GDM1 (cell line): ENCODE measurements at places on chromosomes 11 and 22.

- no peak for DNase-seq
Observed at GRCh38 chr11:16986434-16987204, 27.6 kb downstream of the PLEKHA7 start.

DNA sequence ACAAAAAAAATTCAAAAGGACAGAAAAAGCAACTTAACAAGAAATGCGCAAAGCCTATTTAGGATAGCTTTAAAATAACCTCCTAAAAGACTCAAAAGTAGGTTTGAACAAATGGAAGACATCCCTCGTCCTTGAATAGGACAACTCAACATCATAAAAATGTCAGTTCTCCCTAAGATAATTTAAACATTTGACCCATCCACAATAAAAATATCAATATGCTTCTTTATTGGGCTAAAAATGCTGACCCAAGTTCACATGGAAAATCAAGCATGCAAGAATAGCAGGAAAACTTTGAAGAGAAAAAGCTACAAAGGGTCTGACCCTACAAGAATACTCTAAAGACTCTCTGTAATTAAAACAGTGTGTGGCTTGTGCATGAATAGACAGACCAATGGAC lies 12.1 kb upstream of the KCTD17 start:
- no peak for DNase-seq

- DNase-seq, result no peak
Observed at GRCh38 chr11:70747285-70747684, 349.0 kb downstream of the CTTN start.

DNA sequence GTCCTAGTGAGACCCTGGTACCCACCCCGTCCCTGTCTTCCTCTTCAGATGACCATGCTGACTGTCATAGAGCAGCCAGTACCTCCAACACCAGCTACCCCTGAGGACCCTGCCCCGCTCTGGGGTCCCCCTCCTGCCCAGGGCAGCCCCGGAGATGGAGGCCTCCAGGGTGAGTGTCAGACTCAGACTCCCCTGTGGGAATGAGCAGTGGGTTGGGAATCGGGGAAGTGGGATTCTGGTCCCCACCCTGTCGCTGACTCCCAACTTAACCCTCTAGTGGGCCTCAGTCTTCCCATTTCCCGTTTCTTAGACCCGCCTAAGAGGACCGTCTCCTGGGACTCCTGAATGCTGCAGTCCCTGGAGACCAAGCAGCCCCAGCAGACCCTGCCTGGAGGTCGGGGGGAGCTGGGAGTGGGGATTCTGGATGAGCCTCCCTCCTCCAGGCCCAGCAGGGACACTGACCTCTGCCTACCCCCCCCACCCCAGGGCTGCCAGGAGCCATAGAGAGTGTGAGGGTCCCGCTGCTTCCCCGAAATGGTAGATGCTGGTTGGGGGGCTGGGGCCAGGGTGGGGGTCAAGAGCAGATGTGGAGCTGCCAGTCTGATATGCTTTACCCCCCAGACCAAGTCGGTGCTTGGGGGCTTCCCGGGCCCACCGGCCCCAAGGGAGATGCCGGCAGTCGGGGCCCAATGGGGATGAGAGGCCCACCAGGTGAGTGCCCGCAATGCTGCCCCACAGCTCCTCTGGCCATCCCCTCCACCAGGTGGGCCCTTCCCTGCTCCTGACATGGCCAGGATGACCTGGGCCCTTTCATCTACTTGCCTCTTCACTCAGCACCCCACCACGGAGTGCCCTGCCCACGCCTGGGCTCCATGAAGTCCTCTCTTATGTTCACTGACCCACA lies 25.5 kb downstream of the EMID1 start:
- no peak for DNase-seq

- DNase-seq, result no peak
Observed at GRCh38 chr11:98099371-98099770, 921.4 kb upstream of the CNTN5 start.

GRCh38 chr22:43001271-43002201 lies 13.4 kb downstream of the PACSIN2 start:
- DNase-seq, result no peak

GRCh38 chr11:111601636-111601978 lies 642 bp upstream of the SIK2 start:
- DNase-seq, result no peak

- no peak for DNase-seq
Observed at GRCh38 chr11:133040289-133040900, 491.9 kb downstream of the OPCML start.

DNA sequence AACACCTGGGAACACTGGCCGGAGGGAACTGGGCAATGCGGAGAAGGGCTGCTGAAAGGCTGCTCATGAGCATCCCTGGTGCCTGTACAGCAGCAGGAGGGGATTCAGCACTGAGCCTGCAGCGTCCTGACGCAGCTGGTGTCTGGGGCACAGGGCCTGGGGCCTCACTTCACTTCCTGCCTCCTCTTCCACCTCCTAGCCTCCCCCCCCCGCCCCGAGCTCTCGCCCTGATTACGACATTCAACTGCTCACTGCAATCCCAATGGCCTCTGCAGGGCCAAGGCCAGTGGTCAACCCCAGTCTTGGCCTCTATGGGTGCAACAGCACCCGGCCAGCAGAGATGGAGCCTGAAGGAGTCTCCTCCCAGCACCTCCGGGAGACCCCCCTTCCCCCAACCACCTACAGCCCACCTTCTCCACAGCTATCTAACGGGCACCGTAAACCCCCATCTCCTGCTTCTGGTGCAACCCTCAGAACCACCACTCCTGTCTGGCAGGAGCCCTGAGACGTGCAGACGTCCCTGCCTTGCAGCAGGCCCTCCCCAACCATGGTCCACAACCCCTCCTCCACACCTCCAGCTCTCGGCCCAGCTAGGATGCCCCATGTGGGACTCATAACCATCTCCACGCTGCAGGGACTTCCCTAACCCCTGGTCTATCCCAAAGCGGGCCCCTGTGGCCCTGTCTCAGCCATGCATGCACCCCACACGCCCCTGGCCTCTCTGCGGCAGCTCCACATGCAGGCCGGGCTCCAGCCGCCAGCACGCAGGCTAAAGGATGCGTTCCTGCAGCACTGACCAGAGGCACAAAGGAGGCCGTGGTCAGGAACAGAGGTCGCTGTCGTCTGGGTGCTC lies 38.2 kb downstream of the BRD1 start:
- DNase-seq, result no peak

DNA sequence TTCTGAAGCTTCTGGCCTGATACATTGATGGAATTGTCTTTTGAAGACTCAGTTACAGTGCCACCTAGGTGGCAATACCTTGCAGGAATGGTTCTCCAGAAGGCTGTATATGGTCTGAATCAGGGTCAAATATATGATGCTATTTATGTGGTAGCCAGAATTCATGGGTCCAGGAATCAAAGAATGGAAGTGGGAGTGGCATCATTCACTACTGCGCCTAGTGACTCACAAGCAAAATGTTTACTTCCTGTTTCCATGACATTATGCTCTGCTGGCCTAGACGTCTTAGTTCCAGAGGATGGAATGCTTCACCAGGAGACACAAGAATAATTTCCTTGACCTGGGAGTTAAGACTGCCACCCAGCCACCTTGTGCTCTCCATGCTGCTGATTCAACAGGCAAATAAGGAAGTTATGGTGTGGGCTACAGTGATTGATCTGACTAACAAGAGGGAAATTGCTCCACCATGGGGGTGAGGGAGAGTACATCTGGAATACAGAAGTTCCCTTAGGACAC lies 491.8 kb downstream of the ETS1 start:
- no peak for DNase-seq

- no peak for DNase-seq
Observed at GRCh38 chr11:104005234-104005855, 31.1 kb upstream of the DDI1 start.

DNA sequence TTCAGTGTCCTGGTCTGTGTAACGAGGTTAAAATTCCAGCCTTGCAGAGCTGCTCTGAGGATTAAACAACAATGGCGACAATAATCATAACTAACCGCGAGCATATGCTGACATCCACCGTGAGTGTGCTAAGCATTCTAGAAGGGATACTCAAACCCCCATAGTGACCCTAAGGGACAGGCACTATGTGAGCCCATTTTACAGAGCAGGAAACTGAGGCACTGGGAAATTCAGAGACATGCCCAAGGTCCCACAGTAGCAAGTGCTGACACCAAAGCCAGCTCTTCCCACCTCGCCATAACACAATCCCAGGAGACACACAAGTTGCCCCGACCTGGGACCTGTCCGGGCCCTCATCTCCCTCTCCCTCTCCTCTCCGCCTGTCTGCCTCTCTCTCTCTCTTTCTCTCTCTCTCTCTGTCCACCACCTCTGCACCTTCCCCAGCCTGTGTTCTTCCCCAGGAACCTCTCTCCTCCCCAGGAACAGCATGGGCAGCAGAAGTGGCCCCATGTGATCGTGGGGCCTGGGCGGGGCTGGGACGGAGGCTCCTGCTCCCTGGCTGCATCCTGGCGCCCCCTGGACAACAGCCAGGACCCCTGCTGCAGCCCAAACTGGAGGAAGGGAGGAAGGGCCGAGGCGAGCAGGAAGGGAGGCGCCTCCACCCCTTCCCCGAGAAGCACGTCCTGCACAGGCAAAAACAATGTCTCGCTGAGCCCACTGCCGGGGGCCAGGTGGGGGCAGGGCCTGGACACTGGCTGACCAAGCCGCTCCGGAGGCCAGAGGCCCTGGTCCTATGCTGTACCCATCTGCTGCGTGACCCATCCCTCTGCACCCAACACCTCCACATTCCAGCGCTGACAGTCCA lies 14.8 kb upstream of the MFNG start:
- no peak for DNase-seq

GRCh38 chr22:38570779-38571364 lies 889 bp upstream of the DMC1 start:
- no peak for DNase-seq

- no peak for DNase-seq
Observed at GRCh38 chr22:19992481-19992911, 24.1 kb downstream of the ARVCF start.

DNA sequence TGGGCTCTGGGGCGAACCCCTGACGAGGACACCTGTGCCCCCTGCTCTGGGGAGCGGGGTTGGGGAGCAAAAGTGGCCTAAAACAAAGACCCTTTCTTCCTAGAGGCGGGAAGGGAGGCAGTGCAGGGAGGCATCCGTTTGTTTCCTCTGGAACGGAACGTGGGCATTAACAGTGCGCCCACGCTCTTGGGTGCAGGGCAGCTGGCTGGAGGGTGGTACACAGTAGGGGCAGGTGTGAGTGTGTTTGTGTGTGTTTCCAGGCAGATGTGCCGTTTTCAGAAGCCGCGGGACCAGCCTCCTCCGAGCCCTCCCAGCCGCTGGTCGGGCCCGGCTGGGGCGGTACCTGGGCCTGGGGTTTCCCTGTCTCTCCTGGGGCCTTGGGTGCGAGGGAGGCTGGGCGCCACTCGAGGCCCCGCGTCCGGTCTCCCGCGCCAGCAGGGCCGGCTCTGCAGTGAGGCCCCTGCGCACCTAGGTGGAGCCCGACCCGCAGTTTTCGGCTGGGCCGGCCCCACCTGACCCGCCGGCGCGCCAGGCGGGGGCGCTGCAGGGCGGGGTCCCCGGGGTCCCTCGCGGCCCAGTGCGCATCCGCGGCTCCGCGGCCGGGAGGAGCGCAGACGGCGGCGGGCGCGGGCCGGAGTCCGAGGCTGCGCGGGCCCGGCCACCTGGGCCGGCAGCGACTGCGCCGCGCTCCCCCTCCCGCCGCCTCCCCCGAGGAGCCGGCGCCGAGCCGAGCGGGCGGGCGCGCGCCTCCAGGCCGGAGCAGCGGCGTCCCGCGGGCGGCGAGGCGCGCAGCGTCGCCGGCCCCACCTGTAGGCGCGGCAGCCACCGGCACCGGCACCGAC lies 1252.7 kb downstream of the BRD1 start:
- no peak for DNase-seq

- DNase-seq, result no peak
Observed at GRCh38 chr11:110082899-110083298, 10.3 kb upstream of the ZC3H12C start.

DNA sequence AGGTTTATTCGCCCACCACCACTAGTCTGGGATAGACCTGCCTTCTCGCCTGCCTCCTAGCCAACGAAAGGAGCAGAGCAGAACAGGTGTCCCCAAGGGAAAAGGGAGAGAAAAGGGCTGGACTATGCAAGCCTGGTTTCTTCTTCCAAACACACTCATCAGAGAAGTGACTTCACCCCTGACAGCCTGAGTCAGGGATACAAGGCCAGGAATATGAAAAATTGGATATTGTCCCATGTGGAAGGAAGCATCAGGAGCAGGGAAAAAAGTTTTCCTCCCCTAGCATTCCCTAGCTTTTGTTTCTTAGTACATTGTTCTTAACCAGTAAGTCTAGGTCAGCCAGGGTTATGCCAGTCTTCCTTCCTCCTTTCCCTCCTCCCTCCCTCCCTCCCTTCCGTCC lies 56.9 kb upstream of the TNRC6B start:
- no peak for DNase-seq

DNA sequence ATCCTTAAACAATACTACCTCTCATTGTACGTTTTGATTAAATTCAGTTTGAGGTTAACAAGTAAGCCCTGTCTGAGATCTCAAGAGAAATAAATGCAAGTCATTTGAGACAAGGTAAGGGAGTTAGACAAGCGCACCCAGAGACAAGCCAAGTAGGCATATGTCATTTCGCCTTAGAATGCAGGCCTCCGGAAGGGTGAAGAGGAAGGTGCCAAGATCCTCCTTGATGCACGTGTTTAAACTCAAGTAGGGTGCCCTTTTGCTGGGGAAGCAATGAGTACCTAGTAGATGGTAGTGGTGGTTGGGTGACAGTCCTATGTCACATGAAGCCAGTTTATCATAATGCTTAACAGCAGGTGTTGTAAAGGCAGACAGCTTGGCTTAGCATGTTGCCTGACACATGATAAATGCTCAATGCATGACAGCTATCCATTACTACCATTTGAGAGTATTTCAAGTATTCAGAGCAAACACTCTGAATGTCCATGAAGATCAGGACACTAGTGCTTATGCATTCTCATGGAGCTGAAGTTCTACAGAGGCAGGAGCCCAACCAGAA lies 415.9 kb downstream of the TMEM135 start:
- DNase-seq, result no peak

- peak; percentile 35 for DNase-seq
Observed at GRCh38 chr22:43060183-43060582, 29.0 kb downstream of the TTLL1 start.

DNA sequence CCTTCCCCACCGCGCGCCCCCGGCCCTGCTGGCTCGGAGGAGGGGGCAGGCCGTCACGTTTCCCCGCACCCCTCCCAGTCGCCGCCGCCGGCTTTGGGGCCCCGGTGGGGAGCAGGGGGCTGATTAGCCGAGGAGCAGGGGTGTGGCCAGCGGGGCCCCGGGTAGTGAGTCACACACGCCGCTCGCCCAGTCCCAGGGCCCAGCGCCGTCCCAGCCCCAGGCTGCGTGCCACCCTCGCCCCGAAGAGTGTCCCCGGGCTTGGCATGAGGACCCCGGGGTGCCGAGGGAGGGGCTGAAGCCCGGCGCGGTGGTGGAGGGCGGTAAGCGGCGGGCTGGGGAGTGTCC lies 34.4 kb downstream of the PRDM11 start:
- DNase-seq, result no peak
